Stimulated activated CD4-positive, alpha-beta T cell treated with anti-CD3 and anti-CD28 coated beads, Interleukin-1b, Interleukin-23, amount 100 ng/mL, for 1 hour (primary cell): ENCODE measurements at places on chromosomes 16 and 17.

- no peak for DNase-seq
These were observed 16.8 kb downstream of the PIRT start for GRCh38 chr17:10821054-10821453.

GRCh38 chr17:4505187-4505586 lies 6.5 kb downstream of the SPNS2 start:
- no peak for DNase-seq

DNA sequence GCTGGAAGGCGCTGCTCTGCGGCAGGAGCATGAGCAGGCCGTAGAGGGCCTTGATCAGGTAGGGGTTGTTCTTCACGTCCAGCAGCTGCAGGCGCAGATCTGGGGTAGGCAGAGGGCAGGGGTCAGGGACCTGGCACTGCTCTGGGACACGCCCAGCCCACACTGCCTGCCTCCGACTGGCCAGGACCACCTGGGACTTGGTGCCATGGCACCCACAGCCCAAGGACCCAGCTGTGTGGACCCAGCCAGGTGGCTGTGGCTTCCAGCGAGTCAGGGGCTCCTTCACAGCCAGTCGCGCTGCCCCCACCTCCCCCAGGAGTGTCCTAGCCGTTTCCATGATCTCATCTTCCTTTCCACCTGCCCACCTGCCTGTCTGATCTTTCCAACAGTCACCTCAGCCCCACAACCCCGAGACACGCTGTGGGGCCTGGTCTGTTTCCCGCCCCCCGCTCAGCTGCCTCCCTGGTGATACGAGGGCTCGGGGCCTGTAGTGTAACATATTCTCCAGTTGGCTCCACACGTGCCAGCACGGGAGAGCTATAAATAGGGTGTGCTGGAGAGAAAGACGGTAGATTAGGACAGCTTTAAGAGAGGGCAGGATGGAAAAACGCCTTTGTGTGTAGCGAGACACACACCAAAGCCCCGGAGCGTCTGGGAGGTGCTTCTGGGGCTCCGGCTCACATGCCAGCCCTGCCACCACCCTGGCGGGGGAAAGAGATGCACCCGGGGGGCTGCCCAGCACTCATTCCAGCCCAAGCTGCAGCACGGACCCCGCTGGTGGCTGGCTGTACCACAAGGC lies 7.2 kb upstream of the MTSS2 start:
- no peak for DNase-seq

GRCh38 chr16:65413861-65414260 lies 292.0 kb upstream of the CDH11 start:
- DNase-seq = no peak

DNA sequence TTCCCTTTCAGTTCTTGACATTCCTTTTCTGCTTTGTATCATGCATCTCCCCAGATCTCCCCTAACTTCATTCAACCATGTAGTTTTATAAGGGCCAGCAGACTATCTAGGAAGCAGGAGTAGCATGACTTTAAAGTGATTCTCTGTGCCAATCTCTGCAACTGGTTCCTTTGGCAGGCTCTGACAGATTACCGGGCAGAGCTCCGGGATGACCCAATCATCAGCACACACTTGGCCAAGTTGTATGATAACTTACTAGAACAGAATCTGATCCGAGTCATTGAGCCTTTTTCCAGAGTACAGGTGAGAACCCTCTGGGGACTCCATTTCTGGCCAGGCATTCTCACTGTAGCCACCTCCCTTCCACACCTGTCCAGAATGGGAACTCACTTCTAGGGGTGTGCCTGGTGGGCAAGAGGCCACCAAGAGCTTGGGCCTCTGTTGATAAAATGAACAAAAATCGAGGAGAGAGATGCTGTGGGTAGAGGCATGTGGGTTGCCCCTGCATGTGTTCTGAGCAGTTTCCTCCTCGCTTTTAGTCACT lies 7.6 kb upstream of the CDK5R1 start:
- no peak for DNase-seq

DNA sequence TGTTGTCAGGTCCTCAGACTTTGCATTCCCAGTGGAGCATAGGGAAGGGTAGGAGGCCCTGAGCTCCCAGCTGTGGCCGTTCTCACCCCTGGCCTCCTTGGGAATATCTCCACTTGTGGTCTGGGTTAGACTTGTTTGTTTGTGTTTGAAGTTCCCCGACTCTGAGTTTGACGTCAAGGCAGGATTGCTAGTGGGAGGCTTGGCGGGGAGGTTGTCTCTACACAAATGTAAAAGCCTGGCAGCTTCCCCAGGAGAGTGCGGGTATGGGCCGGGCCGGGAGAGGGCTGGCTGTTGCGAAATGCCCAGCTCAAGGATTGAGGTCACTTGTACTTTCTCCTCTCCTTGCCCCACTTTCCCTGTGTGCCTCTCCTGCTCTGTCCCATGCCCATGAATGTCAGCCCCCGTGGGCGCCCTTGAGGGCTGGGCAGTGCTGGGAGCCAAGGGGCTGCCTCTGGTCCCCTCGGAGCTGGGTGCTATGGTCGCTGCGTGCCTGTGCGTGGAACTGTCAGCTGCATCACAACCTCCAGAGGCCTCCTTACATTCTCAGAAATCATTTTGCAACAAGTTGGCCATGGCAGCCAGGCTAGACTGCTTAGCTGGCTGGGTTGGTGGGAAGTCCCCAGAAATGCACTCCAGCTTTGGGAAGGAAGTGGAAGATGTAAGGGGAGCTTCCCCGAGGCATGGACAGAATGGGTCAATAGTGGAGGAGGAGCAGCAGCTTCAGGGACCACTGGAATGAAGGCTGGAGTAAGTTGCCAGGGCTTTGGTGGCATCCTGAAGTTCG lies 84.3 kb downstream of the KSR1 start:
- no peak for DNase-seq

DNA sequence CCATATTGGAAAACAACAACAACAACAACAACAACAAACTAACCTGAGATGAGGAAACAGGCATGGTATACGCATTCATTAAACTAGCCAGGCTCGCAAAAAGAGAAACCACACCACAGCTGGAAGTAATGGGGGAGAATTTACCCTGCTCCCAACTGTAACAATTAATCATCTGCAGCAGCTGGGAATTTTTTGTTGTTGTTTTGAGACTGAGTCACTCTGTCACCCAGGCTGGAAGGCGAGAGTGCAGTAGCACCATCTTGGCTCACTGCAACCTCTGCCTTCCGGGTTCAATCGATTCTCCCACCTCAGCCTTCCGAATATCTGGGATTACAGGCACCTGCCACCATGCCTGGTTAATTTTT lies 16.3 kb downstream of the PRPSAP1 start:
- no peak for DNase-seq

GRCh38 chr16:66020642-66021041 lies 345.8 kb upstream of the CDH5 start:
- DNase-seq = no peak

DNA sequence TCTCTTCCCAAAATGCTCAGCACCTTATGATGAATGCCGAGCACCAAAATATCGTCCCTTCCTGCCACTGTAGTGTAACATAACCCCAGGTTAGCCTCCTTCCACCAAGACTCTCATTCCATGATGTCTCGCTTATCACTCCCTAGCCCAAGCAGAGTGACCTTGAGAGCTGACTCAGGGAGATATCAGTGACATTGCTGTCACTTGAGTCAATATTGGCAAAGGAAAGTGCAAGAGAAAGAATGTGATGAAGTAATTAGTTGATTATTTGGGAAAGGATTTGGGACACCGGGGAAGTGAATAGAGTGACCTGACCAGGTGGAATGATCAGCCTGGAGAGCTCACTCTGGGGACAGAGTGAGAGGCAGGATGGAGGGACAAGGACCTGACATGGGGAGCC lies 2.6 kb upstream of the ANKFN1 start:
- no peak for DNase-seq

- no peak for DNase-seq
These were observed 62.4 kb downstream of the BAIAP2 start for GRCh38 chr17:81097134-81097942.

GRCh38 chr17:3966720-3967363 lies 2.6 kb upstream of the ATP2A3 start:
- no peak for DNase-seq

- no peak for DNase-seq
These were observed 154.8 kb upstream of the HSBP1 start for GRCh38 chr16:83652943-83653342.

DNA sequence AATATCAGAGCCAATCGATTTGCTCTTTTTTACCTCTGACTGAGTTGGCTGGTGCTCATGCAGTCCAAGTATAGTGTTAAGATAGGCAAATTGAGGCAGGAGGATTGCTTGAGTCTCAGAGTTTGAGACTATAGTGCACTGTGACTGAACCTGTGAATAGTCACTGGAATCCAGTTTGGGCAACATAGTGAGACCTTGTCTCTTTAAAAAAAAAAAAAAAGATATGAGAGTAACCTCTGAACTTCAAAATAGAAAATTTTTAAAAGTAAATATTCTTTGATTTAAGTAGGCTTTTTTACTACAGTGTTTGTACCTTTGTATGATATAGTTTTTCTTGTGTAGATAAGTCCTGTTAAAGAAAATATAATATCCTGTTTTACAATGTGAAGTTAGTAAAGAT lies 3.4 kb downstream of the CCP110 start:
- DNase-seq = no peak

GRCh38 chr17:28916302-28916934 lies 13.5 kb upstream of the DHRS13 start:
- DNase-seq = no peak

DNA sequence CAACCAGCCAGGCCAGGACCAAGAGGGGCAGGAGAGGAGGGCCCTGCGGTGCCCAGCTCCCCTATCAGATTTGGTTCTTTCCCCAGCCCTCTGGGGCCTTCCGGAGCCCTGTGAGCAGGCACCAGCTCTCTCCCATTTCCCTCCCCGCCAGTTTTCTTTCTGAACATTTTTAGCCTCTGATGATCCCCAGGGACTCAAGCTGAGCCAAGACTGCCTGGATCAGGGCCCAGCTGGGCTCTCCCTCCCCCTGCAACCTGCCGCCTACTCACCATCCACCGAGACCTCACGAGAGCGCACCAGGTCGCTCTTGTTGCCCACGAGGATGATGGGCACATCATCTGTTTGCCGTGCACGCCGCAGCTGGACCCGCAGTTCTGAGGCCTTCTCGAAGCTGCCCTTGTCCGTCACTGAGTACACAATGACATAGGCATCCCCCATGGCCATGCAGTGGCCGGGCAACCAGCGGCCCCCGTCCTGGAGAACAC lies 2.0 kb downstream of the RRAD start:
- no peak for DNase-seq

- no peak for DNase-seq
These were observed 11.9 kb downstream of the SCGB1C2 start for GRCh38 chr17:149231-149630.

DNA sequence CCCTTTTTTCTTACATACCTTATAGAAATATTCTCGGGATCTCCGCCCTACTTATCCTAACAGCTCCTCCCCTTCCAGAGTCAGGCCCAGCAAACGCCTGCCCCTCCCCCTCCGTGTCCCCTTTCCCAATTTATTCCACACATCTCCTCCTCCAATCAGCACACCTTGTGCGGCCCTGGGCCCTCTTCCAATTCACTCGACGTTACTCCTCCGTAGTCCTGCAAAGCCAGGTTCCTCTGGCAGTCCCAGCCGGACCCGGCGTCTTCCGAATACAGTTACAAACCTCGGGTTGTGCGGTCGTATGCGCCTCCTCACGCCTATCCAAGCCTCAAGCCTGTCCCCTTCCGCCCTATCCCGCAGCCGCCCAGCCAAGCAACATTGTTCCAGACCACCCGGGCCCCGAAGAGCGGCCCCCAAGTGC lies 677 bp downstream of the CBX1 start:
- no peak for DNase-seq

DNA sequence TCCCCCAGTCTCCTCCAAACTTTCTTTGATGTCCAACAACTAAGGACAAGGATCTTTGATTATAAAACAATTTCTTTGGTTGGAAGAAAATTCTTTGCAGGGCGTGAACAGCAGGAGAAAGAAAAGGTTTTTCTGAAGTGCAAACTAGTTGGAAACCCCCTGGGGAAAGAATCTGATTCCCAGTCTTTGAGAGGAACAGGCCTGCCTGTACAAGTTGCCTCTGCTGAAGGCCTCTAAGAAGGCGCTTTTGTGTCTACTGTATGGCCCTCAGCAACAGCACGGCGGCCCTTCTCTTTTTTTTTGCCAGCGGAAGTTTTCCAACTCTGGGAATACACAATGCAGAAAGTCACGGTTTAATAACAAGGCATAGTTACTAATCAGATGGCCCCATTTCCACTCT lies 14.0 kb downstream of the RNF43 start:
- DNase-seq = no peak

GRCh38 chr16:24036038-24036543 lies 200.3 kb downstream of the PRKCB start:
- no peak for DNase-seq

- DNase-seq = no peak
These were observed 225.5 kb downstream of the STX8 start for GRCh38 chr17:9350080-9350479.

DNA sequence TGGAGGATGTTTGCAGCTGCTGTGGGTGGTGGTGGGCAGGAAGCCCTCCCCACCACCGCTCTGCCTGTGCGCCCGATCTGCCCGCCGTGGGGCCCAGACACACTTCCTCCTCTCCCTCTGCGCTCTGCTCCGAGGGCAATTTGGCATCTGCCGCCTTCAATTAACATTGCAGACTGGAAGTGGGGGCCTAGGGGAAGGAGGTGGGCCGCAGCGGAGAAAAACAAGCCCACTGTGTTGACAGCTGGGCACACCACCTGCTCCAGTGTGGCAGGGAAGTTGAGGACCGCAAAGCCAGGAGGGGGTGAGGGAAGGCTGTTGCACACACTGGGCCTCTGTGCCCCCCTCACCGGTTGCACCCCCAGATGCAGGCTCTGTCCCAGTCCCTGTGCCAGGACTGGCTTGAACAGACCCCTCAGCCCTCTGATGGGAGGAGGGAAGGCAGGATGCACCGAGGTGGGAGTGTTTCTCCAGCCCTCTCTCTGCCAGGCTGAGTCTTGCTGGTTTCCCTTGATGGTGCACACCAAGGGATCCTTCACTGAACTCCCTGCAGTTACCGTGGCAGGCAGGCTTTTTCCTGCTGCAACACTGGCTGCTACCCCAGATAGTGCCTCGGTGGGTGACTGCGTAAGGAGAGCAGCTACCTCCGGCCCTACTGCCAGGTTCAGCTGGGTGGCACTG lies 72.8 kb upstream of the MED9 start:
- no peak for DNase-seq
